ENCODE measurements at places on chromosomes 16 and 17. TPM values are rescaled to one million over a fixed set of nuclear protein-coding genes. Genes with fewer than 3 reads are reported as not detected.
A peak's percentile ranks its signal among the peaks of the same experiment; 100 is the strongest.

The CLEC18B gene
- total RNA-seq, result not detected

The DHX40 gene
- total RNA-seq, result 60.9 TPM

DNA sequence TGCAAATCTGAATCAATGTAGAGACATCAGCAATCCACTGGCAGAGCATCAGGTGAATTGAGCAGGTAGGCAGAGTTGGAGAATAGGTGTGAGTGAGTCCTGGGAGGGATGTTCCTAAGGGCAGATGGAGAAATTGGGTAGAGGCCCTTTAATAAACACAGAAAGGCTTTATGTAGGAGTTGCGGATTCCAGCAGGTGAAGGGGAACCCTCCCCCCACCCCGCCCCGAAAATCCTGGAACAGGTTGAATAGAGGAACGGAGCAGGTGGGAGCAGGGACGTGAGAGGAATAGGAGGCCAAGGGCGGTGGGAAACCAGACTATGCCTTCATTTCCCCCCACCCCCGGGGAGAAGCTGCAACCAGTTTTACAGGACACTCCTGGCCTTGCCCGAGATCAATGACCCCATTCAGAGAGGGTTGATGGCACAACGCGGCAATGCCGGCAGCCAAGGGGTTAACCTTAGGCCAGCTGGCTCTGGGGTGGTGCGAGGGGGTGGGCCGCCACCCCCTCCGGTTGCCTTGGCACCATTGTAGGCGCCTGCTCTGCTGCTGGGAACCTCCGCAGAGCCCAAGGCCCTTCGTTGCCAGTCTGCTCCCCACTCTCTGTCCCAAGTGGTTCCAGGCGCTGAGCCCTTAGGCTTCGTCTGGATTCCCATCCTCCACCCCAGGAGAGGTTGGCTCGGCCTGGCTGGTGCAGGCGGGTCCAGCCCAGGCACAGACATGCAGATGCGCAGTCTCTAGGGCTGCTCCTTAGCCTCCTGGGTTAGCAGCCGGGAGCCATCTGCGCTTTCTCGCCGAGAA, 814 bp upstream of the RUNDC3A start:
- peak; percentile 88 for DNase-seq

GRCh38 chr17:51230306-51230705, 29.5 kb downstream of the MBTD1 start:
- peak; percentile 15 for DNase-seq

DNA sequence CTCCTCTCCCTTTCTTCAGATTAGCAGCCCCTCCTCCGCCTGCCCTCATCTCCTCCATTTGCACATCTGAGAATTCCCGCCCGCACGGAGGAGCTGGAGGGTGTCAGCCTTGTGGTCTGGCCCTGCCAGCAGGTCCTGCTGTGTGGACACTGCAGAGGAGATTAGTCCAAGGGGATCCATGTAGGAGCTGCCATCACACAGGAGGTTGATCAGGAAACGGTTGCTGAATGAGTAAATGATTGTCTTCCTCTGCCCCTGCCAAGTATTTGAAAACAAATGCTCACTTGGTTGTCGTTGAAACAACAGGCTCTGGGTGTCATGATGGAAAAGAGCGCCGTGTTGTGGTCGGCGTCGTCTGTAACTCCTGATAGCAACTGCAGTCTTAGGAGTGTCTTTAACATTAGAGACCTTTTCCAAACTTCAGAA, 63.8 kb upstream of the CHMP6 start:
- DNase-seq, result no peak

GRCh38 chr17:32772453-32773025, 104.4 kb downstream of the MYO1D start:
- DNase-seq, result no peak

DNA sequence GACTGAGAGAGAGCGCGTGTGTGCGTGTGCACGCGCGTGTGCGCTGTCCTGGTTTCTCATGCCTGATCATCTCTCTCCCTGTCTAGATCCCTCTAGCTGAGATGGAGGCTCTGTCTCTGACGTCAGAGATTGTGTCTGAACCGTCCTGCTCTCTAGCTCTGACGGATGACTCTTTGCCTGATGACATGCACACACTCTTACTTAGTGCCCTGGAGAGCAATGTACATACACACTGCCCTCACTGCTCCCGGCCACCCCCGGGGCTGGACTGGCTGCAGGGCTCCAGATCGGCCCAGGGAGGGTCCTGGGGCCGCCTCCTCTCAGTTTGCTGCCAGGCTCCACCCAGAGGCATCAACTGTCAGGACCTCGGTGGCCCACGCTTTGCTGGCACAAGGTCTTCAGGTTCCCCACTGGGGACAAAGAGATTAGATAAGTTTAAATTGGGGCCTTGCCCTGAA, 13.1 kb upstream of the ABCC3 start:
- no peak for DNase-seq

- no peak for DNase-seq
Measured at GRCh38 chr16:76676356-76676755, 399.2 kb downstream of the CNTNAP4 start.

The OMG gene
- not detected for total RNA-seq

Data from thyroid gland (tissue), 4 donors.